H54 (cell line): ENCODE measurements at places on chromosomes 3 and 15.

DNA sequence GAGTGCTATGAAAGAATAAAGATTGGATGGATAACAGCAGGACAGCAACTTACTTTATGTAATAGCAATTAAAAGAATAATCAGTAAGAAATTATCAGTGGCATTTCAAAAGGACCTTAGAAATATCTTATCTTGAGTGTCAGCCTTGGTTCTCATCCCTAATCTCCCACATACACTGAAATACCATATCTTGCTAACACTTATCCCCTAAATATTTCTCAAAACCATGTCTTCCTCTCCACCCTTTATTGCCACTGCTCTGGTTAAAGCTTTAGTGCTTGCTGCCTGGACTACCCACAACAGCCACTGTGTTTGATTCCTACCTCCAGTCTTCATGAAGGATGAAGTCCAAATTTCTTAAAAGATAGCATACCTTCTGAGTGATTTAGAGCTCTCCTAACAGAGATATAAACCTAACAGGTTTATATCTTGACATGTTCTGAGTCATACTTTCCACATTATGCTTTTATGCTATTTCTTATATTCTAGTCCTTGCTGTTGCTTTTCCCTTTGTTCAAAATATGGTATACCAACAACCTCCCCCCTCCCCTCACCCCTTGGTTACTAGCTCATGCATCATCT is 202.8 kb downstream of the RSRC1 start:
- DNase-seq: no peak

GRCh38 chr3:189118896-189119295 is 52.9 kb upstream of the TPRG1 start:
- no peak for DNase-seq

DNA sequence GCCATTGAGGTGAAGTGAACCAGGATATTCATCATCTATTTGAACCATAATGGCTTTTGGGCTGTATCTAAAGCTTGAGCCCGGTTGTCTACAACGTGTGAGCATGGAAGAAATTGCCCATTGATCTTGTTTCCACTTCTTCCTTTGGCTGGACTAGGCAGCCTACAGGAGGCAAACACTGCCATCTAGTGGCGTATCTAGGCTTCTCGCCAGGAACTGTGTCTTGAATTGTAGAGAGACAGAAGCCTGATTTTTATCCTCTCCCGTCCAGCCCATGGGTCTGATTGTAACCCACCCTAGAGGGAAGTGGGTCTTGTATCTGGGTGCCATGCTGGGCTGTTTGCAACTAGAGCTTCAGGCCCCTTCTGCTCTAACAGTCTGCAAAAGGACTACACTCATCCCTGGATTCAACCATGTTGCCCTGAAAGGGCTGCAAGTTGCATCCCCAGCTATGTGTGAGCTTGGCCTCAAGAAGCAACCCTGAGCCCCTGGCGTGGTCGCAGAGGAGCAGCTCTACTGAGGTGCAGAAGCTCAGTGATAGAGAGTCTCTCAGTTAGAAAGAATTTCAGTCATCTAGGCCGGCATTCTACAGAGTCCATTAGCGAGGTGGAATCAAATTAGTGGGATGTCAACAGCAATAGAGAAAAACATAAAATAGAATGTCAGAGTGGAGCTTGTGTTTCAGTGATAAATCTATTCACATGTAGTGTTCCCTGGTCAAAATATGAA is 170.2 kb upstream of the UMPS start:
- peak; percentile 61 for DNase-seq

GRCh38 chr3:160296591-160296990 is 71.4 kb downstream of the C3orf80 start:
- no peak for DNase-seq

DNA sequence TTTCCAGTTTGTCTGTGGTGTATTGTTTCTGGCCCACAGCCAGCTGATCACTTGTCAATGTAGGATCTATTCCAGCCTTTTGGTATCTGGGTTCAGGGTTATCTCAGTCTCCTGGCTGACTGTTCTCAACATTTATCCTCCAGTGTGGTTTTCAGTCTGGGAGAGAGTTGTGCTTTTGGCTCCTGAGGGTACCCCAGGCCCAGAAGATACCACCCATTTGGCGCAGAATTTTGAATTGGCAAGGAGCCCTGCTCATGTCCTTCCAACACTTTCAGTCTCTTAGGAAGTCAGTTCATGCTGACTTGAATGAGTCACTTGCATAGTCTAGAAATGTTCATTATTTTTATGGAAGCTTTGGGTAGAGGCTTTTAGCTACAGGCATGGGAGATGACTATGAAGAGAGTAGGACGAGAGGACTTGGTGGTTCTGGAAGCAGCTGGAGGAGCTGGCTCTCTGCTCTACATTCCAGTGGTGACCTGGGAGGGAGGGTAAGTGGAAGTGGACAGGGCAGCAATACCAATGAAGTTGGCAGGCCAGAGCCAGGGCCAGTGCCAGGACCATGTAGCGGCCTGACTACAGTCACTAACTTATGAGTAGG is 7.2 kb downstream of the POLR2H start:
- peak; percentile 47 for DNase-seq

GRCh38 chr15:67101911-67102598 is 36.7 kb downstream of the SMAD3 start:
- DNase-seq: no peak

GRCh38 chr3:20930034-20930433 is 744.0 kb upstream of the SGO1 start:
- DNase-seq: no peak

DNA sequence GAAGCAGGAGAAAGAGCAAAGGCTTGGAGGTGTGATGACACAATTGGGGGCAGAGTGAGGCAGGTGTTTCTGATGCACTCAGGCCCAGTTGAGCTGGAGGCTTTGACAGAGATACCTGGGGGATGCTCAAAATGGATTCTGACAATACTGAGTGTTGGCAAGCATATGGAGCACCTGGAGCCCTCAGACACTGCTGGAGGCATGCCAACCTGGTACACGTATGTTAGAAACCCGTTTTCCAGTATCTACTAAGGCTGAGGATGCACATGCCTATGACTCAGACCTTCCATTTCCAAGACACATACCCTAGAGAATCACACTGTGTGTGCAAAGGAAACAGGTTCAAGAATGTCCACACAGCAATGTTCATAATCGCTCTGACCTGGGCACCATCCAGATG is 58.7 kb downstream of the WNT7A start:
- DNase-seq: no peak

GRCh38 chr3:187920913-187921312 is 175.6 kb upstream of the BCL6 start:
- no peak for DNase-seq

GRCh38 chr15:70783041-70783440 is 19.7 kb upstream of the UACA start:
- no peak for DNase-seq

- no peak for DNase-seq
Measured at GRCh38 chr15:61264986-61265385, 35.9 kb upstream of the RORA start.

DNA sequence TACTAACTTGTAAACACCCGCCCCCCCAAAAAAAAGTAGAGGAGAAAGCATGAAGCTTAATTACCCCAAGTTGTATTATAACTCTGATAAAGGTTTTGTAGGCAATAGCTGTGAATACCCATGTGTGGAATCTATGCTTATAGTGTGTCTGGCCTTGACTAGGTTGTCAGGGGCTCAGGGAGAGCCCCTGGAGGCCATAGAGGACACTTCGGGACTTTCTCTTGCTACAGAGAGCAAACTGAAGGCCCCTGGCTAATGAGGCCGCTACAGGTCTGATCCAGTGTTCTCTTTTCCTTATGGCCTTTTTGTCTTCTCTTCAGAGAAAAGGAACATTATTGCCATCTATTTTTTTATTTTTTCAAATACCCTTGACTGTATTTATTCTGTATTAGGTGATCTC is 19.1 kb upstream of the SCAANT1 start:
- no peak for DNase-seq

- no peak for DNase-seq
Measured at GRCh38 chr3:31813686-31814085, 167.4 kb downstream of the OSBPL10 start.

- DNase-seq: no peak
Measured at GRCh38 chr3:112776000-112776399, 70.7 kb downstream of the CD200R1L start.

- DNase-seq: no peak
Measured at GRCh38 chr15:86773736-86774135, 694.1 kb downstream of the AGBL1 start.

- DNase-seq: no peak
Measured at GRCh38 chr3:12495749-12496452, 11.6 kb downstream of the TSEN2 start.

DNA sequence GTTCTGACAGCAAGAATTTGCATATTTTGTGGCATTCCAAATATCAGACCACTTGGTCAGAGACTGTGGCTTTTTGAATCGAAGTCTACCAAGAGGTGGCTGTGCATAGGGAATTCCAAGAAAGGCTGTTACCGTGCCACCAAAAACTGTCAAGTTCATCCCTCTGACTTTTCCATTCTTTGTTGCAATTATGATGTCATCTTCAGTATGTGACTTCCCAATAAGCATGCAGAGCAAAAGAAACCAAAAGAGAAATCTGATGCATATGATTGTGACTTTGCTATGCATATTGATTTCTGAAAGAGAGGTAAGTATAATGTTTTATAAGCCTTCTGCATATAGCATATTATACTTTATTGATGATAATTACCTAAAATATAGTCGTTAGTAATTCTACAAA is 6.5 kb downstream of the BCHE start:
- no peak for DNase-seq

DNA sequence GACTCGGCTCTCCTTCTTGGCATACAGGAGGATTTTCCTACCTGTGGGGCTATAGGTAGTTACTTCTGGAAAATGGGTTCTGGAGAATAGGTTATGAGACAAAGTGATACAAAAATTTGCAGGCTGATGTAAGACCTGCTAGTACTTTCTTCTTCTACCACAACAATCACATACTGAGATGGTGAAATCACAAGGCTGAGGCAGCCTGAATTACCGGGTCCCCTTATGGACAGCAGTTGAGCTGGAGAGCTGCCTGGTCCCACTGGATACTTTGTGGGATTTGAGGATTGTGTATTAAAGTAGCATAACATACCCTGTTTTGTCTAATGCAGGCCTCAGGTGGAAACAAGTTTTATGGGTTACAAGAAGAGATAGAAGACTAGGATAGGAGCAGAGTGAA is 86.5 kb upstream of the FAM98B start:
- DNase-seq: no peak

DNA sequence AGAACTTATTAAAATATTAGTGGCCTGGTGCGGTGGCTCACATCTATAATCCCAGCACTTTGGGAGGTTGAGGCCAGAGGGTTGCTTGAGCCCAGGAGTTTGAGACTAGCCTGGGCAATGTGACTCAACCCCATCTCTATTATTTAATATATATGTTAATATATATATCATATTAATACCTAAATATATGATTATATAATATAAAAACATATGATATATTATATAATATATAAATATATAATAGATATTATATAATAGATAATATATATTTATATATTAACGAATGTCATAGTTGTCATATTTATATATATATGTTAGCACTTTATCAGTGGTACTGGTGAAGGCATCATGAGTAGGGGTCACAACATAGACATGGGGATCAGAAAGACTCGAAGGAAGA is 5.2 kb downstream of the HRG start:
- DNase-seq: no peak

DNA sequence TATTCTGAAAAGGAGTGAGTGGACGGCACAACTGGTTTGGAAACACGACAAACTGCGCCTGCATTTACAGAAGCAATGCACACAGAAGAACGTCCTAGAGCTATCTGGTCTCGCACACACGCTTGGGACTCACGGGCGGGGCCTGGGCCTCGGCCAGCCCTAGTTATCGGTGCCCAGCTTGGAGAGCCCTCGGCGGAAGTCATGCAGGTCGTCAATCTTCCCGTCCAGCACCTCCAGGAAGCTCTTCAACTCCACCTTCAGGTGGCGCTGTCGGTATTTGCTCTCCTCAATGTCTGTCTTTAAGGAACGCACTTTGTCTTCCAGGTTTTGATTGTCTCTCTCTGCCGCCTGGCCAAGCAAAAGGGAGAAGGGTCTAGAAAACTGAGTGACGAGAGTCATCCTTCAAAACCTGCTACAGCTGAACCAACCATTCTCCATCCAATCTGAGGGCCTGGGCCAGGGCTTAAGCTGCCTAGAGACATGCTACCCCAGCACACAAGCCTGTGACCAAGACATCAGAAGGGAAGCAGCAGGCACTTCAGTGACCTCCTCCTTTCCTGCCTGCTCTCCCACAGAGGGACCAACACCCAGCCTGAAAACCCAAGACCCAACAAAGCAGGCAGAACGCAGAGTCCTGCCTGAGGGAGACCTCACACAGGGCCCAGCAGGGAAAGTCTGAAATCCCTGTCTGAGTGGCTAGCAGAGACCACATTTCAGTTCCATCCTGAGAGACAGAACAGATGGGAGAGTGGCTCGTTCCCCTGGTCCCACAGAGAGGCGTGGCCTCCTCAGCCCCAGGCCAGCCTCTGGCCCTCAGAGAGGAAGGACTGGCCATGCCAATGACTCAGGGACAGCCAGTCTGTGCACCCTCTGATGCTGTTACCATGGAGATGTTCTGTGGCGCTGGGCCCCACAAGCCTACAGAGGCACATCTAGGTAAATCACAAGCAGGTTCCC is 40.4 kb downstream of the WHAMM start:
- DNase-seq: peak; percentile 57

- DNase-seq: no peak
Measured at GRCh38 chr3:116339441-116340028, 105.8 kb downstream of the LSAMP start.

DNA sequence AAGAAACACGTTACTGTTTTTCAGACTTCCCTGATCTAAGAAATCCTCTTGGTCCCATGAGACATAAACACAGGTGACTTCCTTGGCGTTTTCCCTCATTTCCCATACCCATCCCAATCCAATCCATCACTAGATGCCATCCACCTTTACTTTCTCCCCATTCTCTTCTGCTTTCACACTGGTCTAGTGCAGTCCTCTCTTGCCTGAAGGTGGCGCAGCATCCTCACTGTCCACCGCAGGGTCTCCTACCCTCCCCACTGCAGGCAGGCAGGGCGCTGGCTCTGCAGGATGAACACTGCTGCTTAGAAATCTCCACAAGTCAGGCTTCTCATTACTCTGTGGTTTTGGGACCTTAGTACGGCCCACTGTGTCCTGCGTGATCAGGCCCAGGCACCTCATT is 58.2 kb downstream of the RAB7A start:
- no peak for DNase-seq

GRCh38 chr15:67521783-67522568 is 1.0 kb downstream of the C15orf61 start:
- no peak for DNase-seq

GRCh38 chr3:169241630-169241990 is 421.9 kb downstream of the MECOM start:
- no peak for DNase-seq

GRCh38 chr3:138113326-138113725 is 2.1 kb downstream of the DZIP1L start:
- no peak for DNase-seq

GRCh38 chr3:169603661-169604060 is 59.9 kb downstream of the MECOM start:
- DNase-seq: no peak

GRCh38 chr3:158103081-158103886 is 2.9 kb downstream of the SHOX2 start:
- no peak for DNase-seq
